CD4-positive, alpha-beta T cell (primary cell): ENCODE measurements at places on chromosomes 6 and 20.

DNA sequence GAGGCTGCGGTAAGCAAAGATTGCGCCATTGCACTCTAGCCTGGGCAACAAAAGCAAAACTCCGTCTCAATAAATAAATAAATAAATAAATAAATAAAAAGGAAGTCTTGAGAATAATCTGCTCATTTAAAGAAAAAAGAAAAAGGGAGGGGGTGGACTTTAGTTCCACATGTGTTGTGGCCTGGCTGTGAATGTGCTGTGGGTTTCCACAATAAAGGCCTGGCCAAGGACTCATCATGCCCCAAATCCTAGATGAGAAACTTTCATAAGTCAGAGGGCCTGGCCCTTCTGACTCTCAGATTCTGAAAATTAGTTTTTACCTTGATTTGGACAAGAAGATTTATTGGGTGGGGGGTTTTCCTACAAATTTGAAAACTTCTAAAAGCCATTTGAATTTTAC is 48.4 kb downstream of the RIOK1 start:
- DNase-seq, result no peak

DNA sequence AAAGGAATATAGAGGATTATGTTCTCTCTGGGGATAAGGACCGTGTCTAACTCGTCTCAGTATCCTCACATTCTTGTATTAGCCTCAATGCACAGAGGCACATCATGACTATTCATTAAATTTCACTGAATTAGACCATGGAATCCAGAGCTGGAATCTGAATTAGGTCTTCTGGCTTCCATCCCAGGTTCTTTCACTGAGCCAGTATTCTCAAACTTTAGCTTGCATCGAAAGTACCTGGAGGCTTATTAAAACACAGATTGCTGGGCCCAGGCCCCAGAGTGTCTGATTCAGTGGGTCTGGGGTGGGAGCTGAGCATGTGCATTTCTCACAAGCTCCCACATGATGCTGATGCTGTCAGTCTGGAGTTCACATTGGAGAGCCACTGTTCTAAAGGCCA is 142.0 kb downstream of the UST start:
- DNase-seq, result no peak

DNA sequence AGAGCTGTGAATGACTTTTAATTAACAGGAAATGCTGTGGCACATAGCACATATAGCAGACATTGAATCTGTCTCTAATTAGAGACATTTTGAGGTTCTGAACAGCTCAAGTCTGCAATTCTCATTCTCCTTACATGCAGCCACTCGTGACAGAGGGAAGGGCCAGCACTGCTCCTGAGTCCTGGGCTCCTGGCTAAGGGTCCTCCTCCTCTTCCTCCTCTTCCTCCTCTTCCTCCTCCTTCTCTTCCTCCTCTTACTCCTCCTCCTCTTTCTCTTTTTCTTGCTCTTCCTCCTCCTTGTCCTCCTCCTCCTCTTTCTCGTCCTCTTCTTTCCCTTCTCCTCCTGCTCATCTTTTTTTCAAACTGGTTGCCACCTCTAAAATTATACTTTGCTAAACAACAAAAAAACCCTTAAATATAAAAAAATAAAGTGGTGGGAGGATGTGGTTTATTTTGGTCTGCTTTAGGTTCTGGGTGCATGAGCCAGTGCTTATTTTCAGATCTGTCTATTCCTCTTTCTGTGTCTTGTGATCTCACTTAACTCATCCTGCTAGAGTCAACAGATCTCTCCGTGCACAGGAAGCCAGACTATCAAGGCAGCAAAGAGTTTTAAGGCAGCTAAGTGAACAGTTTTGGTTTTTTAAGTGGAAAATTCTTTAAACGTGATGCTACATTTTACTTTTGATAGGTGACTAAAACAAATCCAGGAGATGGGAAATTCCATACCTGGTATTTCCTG is 159.3 kb downstream of the CD83 start:
- peak; percentile 27 for DNase-seq

- DNase-seq, result no peak
Measured at GRCh38 chr6:15033850-15034203, 212.0 kb upstream of the JARID2 start.

GRCh38 chr6:69887026-69887425 is 20.7 kb downstream of the COL19A1 start:
- DNase-seq, result no peak

DNA sequence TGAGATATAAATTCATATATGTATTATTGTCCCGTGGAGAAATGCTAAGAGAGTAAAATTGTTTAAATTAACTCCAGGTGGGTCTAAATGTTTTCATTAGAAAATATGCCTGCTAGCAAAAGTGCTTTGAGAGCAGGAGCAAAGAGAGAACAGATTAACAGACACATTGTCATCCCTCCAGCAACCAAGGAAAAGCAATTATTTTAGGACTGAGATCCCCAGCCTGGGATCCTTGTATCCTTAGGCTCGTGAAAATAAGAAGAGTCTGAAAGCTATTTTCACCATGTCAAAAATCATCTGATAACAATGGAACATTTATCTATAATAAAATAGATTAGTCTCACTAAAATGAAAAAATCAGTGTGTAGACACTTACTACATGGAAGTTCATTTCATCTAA is 11.5 kb upstream of the MRS2 start:
- no peak for DNase-seq

DNA sequence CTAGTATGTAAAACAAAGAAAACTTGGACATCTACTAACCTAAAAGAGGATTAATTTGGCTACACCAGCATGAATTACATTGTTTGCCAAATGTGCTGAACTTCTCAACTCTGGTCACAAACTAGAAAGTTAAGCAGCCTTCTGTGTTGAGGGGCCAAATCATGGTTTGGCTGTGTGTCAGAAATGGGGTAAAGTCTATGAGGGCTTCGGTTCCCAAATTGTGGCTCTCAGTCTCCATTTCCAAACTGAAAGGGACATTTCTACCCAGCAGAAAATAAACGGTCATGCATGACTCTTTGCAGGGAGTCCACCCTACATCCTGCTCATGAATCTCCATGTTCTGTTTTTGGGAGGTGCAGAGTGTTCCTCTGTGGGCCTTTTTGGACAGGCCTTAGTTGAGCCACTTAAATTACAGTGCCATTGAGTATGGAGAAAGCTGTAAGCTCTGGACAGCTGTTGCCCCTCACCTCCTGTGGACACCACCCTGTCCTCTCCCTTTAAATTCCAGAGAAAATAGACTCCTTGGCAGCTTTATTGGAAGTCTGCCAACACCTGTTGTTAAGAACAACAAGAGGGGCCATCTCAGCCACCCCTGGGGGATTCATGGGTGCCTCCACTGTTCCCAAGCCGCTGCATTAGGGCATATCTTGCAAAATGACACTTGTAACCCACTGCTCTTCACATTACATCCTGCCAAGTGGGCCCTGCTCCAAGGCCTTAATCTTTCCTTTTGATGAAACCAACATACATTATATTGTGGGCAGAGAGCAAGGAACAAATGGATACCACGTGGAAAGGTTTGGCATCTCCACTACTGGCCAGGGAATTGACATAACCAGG is 27.5 kb upstream of the SNRPC start:
- DNase-seq, result no peak

- DNase-seq, result no peak
Measured at GRCh38 chr6:160327981-160328380, 20.2 kb upstream of the SLC22A3 start.

DNA sequence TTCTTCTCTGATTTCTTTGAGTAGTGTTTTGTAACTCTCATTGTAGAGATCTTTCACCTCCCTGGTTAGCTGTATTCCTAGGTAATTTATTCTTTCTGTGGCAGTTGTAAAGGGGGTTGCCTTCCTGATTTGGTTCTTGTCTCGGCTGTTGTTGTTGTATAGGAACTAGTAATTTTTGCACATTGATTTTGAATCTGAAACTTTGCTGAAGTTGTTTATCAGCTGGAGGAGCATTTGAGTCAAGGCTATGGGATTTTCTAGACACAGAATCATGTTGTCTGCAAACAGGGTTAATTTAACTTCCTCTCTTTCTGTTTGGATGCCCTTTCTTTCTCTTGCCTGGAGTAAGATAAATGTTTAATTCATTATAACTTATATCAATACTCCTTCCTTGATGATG is 86.4 kb downstream of the OLIG3 start:
- DNase-seq, result no peak

GRCh38 chr6:156646496-156646895 is 130.7 kb upstream of the ARID1B start:
- DNase-seq, result no peak
